ENCODE measurements at places on chromosomes 3 and 15.
A peak's percentile ranks its signal among the peaks of the same experiment; 100 is the strongest.

DNA sequence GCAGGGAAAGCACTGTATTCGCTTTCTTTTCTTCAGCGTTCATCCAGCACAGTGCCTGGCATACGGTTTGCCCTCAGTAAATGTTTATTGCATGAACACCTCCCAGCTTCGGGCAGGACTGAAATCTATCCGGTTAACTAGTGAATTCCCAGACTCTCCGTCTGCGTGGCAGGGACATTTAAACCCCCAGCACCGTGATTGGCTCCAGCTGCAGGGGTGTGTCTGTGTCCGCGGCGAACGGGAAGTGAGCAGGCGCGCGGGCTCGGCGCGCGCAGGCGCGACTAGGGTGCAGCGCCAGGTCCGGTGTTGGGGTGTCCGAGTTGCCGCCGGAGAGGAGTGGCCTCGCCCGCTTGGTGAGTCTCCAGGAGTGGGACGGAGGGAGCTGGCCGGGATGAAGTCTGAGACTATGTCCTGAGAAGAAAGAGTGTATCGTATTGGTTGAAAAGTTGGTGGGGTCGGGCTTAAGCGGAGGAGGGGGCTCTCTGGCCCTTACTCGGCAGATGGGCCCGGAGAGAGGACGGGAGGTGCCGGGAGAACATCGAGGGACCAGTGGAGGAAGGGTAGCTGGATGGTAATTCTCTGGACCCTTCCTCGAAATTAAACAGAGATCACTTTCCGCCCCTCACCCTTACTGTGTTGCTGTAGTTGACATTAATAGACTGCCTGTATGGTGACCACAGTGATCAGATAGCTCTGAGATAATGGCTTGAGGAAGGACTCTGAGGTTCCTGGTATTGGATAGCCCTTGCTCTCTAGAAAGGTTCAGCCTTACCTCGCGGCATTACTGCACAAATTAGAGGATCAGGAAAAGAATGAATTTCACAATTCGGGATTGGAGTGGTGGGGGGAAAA lies at the start of gene SNAP23:
TSS of gene SNAP23 (plus strand) at position 274 of the 852 bp plus-strand sequence. CDS start 16,213 bp downstream, outside the sequence.
- peak; percentile 86 for DNase-seq

DNA sequence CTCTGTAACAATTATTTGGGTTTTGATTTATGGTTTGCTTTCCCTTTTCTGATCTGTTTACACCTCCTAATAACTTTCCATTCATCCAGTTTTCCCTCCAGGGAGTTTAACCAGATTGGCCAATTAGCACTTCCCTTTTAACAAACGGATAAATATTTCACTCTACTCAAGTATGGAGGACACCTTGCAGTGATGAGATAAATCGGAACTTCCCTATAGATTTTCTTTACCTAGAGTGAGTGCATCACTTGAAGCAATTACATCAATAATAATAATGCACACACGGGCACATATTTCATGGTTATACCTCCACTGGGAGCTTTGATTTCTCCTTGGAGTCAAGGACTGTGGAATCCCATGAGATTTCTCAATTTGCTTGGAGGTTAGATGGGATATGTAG lies 239.1 kb upstream of the CFAP20DC start:
- DNase-seq, result no peak

GRCh38 chr3:12221663-12222062 lies 63.0 kb upstream of the TIMP4 start:
- no peak for DNase-seq

DNA sequence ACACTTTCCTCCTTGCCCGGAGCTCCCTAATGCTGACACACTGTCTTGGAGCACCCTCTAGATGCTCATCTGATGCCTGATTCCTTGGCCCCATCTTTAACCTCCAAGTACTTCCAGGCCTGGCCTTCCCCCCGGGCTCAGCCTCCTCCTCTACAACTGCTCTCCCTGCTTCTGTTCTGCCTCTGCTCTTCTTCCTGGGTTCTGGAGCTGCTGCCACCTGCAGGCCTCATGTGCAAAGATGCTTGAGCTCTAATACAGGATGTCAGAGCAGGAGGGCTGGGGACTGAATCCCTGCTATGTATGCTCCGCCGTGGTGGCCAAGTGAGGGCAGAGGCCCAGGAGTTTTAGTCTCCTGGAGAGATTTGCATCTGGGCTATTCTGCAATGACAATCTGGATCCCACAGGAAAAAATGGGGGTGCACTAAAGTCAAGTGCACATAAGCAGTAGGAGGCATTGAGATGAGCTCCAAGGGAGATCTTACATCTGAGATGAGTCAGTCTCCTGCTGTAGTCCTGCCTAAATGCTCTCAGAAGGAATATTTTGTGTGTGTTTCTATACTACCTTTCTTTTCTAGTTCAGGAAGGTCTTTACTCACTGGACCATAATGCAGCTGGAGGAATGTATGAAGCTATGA lies 296.3 kb downstream of the UACA start:
- DNase-seq, result peak; percentile 75

GRCh38 chr3:179603321-179603720 lies 1.1 kb downstream of the MRPL47 start:
- no peak for DNase-seq

GRCh38 chr3:144409319-144409718 lies 437.7 kb downstream of the DIPK2A start:
- no peak for DNase-seq

- peak; percentile 23 for DNase-seq
Observed at GRCh38 chr3:143975554-143976152, 4.0 kb downstream of the DIPK2A start.

GRCh38 chr3:161403251-161403650 lies 31.9 kb upstream of the SPTSSB start:
- no peak for DNase-seq

Data from activated CD8-positive, alpha-beta T cell treated with anti-CD3 and anti-CD28 coated beads, Interleukin-2, amount 10 ng/mL, durations not matched to agents 7 days and 5 days (primary cell).